ENCODE measurements at places on chromosomes 1 and 21. TPM values are rescaled to one million over a fixed set of nuclear protein-coding genes. Genes with fewer than 3 reads are reported as not detected.

Gene SZT2
- 78.6 TPM for total RNA-seq

Gene PRAMEF1
- not detected for total RNA-seq

Gene MYBPH
- total RNA-seq, result not detected

Gene KCNK1
- total RNA-seq, result 2.2 TPM

Gene PLA2G2F
- total RNA-seq, result not detected

Gene HCRTR1
- total RNA-seq, result 3.8 TPM

Gene PPM1J
- 3.4 TPM for total RNA-seq

Gene BACH1
- total RNA-seq, result 91.7 TPM

Gene CSF3R
- total RNA-seq, result 5.0 TPM

Gene DNAI4
- 16.0 TPM for total RNA-seq

Gene GFI1
- not detected for total RNA-seq

Gene ZNF593OS
- not detected for total RNA-seq

Gene MYOC
- total RNA-seq, result not detected

Gene RIMS3
- 31.9 TPM for total RNA-seq

Gene RAD54L
- total RNA-seq, result 1.9 TPM

Gene DMAP1
- 50.7 TPM for total RNA-seq

Gene GNG4
- total RNA-seq, result 32.2 TPM

Measured in parietal lobe (tissue), 2 donors.